Osteoblast (primary cell): ENCODE measurements at places on chromosomes 1 and 21. TPM values are rescaled to one million over a fixed set of nuclear protein-coding genes. Genes with fewer than 3 reads are reported as not detected.
A peak's percentile ranks its signal among the peaks of the same experiment; 100 is the strongest.

- no peak for DNase-seq
- peaks cover 13% of the 10 kb centered on the region for H3K4me1 ChIP-seq
- no peak overlapping the region for H3K4me3 ChIP-seq
- H3K27ac ChIP-seq: no peak overlapping the region
- H3K27me3 ChIP-seq: no peaks in the 10 kb centered on the region
- H3K36me3 ChIP-seq: peaks cover 4% of the 10 kb centered on the region
These were observed 128.2 kb downstream of the APP start for GRCh38 chr21:26042181-26042876.

- no peaks in the 10 kb centered on the region for H3K36me3 ChIP-seq
- H3K4me1 ChIP-seq: peaks cover 12% of the 10 kb centered on the region
- no peaks in the 10 kb centered on the region for H3K27me3 ChIP-seq
- peak; percentile 88 for DNase-seq
- peak overlapping the region; percentile 58 for H3K4me3 ChIP-seq
These were observed 11.1 kb upstream of the ARHGEF2 start for GRCh38 chr1:155989242-155990004.

DNA sequence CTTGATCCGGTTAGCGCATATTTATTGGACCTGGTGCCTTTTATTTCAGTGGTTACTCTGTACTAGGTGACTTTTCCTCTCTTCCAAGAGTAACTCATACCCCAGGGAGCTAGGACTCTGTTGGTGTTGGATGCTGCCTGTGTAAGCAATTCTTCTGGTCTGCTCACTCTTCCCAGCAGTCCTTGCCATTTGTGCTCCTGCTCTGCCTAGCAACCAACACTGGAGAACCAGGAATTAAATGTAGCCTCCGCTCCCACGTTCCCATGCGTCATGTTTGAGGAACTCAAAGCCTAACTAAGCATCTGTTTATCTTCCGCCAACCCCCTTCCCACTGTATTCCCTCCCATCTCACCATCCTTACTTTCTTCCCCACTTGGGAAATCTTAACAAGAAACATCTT is 65.7 kb upstream of the RAVER2 start:
- DNase-seq: no peak
- no peaks in the 10 kb centered on the region for H3K4me1 ChIP-seq
- H3K27ac ChIP-seq: no peak overlapping the region
- H3K4me3 ChIP-seq: no peak overlapping the region

DNA sequence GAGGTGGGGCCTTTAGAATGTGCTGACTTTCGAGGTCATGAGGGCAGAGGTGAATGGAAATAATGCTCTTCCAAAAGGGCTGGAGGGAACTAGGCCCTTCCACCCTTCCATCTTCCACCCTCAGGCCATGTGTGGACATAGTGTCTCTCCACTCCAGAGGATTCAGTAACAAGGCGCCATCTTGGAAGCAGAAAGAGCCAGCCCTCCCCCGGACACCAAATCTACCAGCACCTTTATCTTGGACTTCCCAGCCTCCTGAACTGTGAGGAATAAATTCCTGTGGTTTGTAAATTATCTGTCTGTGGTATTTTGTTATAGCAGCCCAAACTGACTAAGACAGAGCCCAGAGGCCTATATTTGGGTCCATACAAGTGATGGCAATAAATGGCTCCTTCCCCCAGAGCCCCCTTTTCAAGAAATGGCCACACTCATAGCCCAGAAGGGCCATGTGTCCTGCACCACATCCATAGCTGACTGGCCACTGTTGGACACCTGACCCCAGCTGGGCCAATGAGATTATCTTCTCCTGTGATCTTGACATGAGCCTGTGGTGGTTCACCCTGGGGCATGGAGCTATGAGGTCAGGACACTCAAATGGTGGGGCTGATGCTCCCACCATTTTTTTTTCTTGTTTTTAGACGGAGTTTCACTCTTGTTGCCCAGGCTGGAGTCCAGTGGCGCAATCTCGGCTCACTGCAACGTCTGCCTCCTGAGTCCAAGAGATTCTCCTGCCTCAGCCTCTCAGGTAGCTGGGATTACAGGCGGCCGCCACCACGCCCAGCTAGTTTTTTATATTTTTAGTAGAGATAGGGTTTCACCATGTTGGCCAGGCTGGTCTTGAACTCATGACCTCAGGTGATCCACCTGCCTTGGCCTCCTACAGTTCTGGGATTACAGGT is 114.9 kb downstream of the RRAGC start:
- H3K27me3 ChIP-seq: peaks cover 3% of the 10 kb centered on the region
- no peak for DNase-seq
- H3K4me1 ChIP-seq: no peaks in the 10 kb centered on the region
- H3K4me3 ChIP-seq: no peak overlapping the region

- no peak overlapping the region for H3K4me3 ChIP-seq
- DNase-seq: no peak
- no peaks in the 10 kb centered on the region for H3K36me3 ChIP-seq
- no peaks in the 10 kb centered on the region for H3K27me3 ChIP-seq
- no peak overlapping the region for H3K27ac ChIP-seq
These were observed 208.6 kb downstream of the LHX8 start for GRCh38 chr1:75342786-75343185.

DNA sequence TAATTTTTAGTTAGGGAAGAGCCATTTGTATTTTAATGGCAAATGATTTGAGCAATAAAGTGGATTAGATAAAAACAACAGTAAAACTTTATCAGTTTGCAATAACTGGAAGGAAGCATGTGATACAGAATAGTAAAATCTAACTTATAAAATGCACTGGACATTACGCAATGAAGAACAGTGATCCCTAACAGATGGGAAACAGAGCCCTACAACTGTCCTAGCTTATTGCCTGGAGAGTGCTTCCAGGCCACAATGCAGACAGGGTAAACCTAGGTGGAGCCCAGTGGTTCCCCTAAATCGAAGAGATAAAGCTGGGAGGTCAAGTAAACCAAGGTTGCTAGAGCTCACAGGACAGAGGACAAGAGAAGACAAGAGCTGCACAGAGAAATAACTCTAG is 7.0 kb downstream of the OMA1 start:
- no peak overlapping the region for H3K4me3 ChIP-seq
- H3K36me3 ChIP-seq: no peaks in the 10 kb centered on the region
- H3K27ac ChIP-seq: no peak overlapping the region
- DNase-seq: no peak
- no peaks in the 10 kb centered on the region for H3K4me1 ChIP-seq

DNA sequence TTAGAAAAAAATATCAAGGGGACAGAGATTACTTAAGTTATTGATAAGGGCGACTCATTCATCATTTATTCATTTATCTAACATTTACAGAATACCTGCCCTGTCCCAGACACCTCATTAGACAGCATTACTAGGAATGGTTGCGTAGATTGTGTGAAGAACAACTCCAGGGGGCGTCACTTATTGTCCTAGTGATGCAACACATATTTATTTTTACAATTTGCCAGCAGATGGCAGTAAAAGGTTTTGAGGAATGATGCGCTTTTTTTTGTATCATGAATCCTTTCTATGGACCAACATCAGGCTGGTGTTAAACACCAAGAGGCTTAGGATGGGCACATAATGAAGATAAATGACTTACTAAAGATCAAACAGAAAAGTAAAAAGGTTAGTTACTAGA is 5.5 kb downstream of the NCAM2 start:
- no peaks in the 10 kb centered on the region for H3K36me3 ChIP-seq
- H3K27me3 ChIP-seq: no peaks in the 10 kb centered on the region
- H3K4me3 ChIP-seq: no peak overlapping the region
- DNase-seq: peak; percentile 17

DNA sequence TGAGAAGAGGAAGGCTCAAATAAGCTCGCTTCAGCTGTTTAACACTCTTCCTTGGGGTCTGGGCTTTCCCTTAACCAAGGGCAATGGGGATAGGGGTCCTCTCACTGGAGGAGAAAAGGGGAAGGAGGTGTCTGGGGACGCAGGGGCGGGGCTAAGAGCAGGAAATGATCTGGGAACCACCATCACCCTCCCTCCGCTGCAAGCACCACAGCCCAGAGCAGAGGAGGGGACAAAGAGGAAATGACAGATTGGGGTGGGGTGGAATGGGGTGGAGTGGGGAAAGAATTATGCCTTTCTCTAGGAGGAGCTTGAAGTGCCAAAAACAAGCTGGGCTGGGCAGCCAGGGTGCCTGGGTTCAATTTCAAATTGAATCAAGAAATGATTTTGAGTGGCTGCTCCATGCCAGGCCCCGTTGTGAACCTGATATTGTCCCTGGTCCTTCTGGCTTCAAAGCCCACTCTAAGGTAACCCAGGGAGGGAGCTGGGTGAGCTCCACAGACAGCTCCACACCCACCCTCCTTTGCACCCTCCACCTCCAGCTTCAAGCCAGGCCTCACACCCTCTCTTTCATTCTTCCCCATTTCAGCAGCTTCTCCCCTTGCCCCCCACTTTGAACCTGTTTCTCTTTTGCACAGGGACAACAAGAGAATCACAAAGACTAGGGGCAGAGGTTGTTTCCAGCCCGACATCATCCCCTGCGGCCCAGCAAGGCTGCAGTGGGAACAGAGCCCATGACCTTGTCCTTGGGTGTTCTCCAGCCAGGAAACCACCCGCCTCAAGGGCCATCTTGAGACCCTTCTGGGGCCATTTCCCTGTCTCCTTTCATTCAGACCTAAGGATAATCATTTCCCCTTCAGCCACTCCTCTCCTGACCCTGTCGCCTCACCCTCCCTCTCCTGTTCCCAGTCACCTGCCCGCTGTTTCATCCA is 1.1 kb downstream of the ARHGAP30 start:
- no peak overlapping the region for H3K27ac ChIP-seq
- H3K36me3 ChIP-seq: no peaks in the 10 kb centered on the region
- H3K27me3 ChIP-seq: peaks cover 8% of the 10 kb centered on the region
- H3K4me1 ChIP-seq: no peaks in the 10 kb centered on the region

DNA sequence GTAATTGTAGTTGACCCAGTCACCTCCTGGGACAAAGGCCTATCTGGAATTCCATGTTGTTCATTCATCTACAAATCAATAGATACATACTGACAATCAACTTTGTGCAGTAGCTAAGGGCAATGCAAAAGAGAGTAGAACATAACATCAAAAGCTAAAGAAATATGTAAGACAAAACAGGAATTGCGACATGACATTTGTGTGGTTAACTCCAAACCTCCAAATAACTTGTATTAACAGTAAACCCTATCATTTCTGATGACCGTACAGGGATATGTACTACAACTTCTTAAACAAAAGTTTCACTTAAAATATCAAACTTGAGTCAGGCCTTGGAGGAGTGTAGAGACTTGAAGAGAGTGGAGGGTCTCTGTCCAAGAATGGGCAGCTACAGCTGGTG is 317.6 kb downstream of the SPATA17 start:
- no peak for DNase-seq
- no peak overlapping the region for H3K4me3 ChIP-seq
- H3K36me3 ChIP-seq: no peaks in the 10 kb centered on the region
- H3K27ac ChIP-seq: no peak overlapping the region

PRRX1 gene
- 307 and 427 TPM in 2 replicates for total RNA-seq

DENND2D gene
- 4.7 and 5.0 TPM in 2 replicates for total RNA-seq

TMPRSS3 gene
- not detected in 2 replicates for total RNA-seq

S100A2 gene
- total RNA-seq: 1.8 and 2.1 TPM in 2 replicates
